ENCODE measurements at places on chromosomes 12 and 14.

- no peak for DNase-seq
Observed at GRCh38 chr12:40225984-40226602, 1.3 kb downstream of the LRRK2 start.

- DNase-seq = peak; percentile 63
Observed at GRCh38 chr12:71415336-71416231, 24.0 kb upstream of the LGR5 start.

DNA sequence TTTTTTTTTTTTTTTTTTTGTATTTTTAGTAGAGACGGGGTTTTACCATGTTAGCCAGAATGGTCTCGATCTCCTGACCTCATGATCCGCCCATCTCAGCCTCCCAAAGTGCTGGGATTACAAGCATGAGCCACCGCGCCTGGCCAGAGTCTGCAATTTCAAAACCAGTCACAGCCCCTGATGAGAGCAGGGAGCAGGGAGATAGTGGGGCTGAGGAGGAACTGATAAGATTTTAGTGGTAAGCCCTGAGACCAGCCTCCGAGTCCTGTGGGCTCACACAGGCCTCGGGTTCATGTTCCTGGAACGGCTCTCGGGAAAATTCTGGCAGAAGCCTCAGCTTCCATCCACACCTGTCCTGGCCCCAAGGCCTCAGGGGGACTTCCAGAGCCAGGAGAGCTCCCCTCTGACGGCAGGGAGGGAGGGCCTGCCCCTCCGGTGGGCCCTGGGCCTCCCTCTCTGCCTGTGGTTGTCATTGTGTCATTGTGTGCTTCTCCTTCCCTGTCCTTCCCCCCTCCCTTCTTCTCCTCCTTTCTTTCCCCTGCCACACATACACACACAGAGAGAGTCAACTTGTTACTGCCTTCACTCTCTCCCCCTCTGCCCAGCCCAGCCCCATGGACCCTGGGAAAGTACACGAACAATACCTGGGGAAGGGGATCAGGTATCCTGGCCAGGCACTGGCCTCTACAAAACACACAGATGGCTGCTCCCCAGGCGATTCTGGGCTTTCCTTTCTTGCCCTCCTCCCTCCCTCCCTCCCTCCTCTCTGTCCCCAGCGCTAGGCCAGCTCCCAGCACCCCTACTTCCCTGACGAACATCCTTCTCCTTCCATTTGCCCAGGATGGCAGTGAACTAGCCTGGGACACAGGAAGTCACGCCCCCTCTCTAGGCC lies 294.1 kb downstream of the DPF3 start:
- no peak for DNase-seq

DNA sequence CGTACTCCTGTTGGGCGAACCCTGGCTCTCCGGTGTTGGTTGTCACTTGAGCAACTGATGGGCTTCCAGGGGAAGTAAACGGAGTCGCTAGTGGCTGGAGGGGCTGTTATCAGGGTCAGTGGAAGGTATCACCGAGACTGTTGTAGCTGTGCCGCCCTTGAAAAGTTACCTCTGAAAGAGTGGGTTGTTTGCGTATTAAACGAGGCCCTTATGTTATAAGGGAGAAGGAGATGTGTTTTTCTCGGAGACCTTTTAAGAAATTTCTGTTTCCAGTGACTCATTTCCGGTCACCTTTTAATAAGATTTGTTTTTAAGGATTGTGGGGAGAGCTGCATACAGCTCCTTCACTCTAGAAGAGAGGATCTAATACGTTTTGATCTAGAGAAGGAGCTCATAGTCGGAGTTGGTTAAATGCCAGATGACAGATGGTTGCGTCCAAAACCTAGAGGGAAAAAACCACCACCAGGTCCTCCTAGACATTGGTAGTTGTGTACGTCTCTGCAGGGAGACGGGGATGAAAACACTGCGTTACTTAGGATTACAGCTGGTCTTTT lies 750 bp upstream of the DBX2 start:
- no peak for DNase-seq
